ENCODE measurements at places on chromosomes 4 and X.

DNA sequence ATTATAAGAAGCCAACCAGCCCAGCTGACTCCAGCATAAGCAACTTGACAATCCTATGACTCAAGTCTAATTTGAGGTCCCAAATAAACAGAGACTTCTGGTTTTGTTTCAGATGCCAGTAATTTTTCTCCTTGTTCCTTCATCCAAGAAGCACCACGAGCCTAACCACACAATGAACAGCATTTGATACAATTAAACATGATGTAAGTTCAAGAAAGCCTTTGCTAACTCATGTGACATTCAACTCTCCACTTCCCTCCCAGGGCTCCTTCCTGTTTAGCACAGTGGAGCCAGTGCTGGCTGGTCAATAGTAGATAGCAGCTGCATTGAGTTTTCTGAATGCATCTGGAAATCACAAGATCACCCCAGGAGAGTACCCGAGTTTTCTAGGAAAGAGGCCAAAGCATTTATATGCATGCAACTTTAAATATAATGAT is 206.3 kb downstream of the ARHGAP24 start:
- no peak for DNase-seq

DNA sequence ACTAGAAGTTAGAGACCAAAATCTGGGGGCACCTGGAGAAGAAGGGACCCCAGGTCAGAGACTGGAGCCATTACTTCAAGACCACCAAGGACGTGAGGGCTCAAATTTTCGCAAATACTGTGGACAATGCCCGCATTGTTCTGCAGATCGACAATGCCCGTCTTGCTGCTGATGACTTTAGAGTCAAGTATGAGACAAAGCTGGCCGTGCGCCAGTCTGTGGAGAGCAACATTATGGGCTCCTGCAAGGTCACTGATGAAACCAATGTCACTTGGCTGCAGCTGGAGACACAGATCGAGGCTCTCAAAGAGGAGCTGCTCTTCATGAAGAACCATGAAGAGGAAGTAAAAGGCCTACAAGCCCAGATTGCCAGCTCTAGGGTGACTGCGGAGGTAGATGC is 101.2 kb downstream of the NCAPG start:
- no peak for DNase-seq

DNA sequence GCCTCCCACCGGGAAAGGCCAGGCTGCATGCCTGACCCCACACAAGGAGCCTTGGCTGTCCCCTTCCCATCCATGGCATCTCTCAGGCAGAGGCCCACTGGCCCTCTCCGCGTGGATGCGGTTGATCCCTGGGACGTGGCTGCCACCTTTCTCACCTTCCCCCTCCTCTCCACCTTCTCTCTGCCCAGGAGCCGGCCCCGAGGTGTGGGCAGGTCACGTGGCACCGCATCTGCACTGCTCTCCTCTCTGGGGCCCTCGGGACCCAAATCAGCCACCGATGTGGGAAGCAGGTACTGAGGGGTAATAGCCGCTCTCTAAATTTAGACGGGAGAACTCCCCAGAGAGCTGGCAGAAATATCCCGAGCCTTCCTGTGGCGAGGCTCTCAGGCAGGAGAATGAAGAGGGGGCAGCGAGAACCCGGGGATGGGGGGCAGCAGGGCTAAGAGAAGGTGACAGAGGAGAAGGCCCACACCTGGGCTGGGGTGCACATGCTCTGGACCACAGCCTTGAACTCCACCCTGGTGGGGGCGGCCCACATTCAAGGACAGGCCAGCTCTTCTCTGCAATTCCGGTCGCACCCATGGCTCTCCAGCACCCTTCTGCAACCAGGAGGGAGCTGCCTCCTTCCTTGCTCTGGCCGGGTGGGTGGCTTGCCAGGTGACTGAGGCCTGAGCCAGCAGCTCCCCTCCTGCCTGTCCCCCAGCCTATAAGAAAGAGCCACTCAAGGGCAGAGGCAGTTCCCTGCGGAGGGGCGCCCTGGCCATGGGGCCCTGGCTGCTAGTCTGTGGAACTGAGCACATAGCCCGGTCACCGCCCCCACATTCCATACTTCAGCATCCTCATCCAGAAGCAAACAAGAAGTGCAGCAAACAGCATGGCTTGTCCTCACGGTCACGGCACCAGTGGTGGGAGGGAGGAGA is 9.6 kb upstream of the DUSP9 start:
- DNase-seq = no peak

- DNase-seq = no peak
Measured at GRCh38 chr4:124936427-124936826, 223.9 kb upstream of the ANKRD50 start.

- no peak for DNase-seq
Measured at GRCh38 chr4:62816566-62816965, 1592.7 kb downstream of the TECRL start.

GRCh38 chr4:7561557-7561956 is 126.8 kb upstream of the PSAPL1 start:
- no peak for DNase-seq

- DNase-seq = no peak
Measured at GRCh38 chr4:48790561-48790960, 10.5 kb upstream of the FRYL start.

DNA sequence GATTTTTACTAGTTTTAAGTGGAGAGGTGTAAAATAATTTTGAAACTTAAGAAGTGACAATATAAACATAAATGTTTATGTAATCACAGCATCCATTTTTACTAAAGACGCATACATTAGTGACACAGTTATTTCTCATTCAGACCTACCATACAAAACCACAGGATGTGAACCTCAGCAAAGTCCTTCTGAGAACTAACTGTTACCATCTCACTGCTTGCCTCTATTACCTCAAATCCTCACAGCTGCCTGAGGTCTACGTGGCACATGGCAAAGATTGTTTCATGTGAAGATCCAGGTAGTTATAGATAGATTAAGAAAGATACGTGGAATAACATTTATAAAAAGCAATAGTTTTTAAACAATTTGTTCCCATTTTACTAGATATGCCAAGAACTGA is 189.0 kb downstream of the SLITRK2 start:
- DNase-seq = no peak

DNA sequence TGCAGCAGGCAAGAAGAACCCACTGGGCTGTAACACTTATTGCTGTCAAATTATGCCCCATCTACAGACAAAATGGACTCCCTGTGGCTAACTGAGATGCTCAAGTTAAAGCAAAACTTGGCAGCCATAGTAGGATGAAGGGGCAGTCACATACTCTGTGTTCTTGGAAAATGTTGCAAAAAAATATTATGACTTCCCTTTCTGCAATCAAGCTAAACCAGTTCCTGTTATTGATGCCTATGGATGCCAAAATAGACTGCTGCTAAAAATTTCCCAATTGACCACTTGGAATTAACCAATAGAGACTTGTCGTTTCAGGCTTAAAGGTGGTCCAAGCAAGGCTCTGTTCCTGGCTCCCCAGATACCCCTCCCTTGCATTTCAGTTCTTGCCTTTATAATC is 49.5 kb downstream of the IQCM start:
- DNase-seq = no peak

- DNase-seq = peak; percentile 11
Measured at GRCh38 chr4:81214881-81215868, at the start of gene PRKG2. PRKG2 (minus strand) TSS chr4:81215222; CDS start chr4:81205047, 10,175 bp downstream.

- peak; percentile 24 for DNase-seq
Measured at GRCh38 chrX:150664290-150664689, 28.9 kb upstream of the MTMR1 start.

DNA sequence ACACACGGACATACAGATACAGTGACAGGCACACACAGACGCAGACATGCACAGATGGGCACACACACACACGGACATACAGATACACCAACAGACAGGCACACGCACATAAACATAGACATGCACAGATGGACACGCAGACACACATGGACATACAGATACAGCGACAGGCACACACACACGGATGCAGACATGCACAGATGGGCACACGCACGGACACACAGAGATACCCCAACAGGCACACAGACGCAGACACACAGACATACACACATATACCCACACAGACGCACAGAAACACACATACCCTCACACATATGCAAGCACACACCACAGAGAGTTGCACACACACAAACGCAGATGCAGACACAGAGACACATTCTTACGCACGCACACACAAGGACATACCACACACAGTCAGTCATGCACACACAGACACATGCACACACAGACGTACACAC is 24.4 kb upstream of the SLC25A6 start:
- no peak for DNase-seq

- no peak for DNase-seq
Measured at GRCh38 chr4:3792813-3793212, 26.6 kb downstream of the ADRA2C start.

- DNase-seq = no peak
Measured at GRCh38 chr4:121192480-121192879, 28.4 kb upstream of the TNIP3 start.

GRCh38 chr4:2712261-2712842 is 43.8 kb downstream of the TNIP2 start:
- no peak for DNase-seq

- no peak for DNase-seq
Measured at GRCh38 chr4:168867128-168867527, 142.9 kb downstream of the CBR4 start.

DNA sequence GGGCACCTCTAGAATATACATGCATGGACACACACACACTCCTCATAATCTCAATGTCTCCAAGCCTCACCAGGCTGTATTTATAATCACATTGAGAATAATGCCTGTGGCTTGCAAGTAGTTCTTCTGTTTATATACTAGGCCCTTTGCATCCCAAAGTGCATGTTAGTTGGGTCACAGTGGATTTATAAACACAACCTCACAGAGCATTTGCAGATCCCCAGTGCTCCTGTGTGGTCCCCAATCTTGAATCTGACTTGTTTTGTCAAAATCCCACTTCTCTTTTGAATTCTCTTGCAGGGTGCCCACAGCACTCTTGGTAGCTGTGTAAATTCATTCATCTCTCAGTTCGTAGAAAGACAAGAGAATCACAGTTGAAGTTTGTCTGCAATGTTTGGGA is 49.6 kb upstream of the PROM1 start:
- DNase-seq = no peak

GRCh38 chr4:44725166-44725565 is 1.2 kb downstream of the GNPDA2 start:
- no peak for DNase-seq

GRCh38 chr4:87531621-87532020 is 2.4 kb upstream of the SPARCL1 start:
- no peak for DNase-seq

DNA sequence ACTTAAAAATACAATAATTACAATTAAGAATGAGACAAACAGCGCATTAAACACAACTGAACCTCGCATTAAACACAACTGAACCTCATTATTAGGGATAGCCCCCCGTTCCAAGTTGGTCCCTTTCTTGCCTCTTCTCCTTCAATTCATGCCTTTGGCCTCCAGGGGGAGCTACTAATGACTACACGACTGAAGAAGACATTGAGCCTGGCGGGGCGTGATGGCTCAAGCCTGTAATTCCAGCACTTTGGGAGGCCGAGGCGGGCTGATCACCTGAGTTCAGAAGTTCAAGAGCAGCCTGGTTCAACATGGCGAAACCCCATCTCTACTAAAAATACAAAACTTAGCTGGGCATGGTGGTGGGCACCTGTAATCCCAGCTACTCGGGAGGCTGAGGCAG is 56.4 kb upstream of the NWD2 start:
- peak; percentile 2 for DNase-seq

DNA sequence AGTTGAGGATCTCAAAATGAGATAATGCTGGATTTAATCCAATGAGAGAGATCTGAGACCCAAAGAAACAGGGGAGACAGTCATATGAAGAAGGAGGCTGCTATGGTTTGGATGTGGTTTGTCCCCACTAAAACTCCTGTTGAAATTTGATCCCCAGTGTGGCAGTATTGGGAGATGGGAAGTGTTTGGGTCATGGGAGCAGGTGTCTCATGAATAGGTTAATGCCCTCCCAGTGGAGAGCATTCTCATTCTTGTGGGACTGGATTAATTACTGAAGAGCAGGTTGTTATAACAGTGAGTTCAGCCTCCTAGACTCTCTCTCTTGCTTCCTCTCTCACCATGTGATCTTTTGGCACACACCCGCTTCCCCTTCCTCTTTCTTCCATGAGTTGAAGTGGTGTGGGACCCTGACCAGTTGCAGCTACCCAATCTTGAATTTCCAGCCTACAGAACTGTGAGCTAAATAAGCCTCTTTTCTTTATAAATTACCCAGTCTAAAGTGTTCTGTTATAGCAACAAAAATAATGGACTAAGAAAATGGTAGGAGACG is 70.3 kb downstream of the PPEF2 start:
- no peak for DNase-seq

DNA sequence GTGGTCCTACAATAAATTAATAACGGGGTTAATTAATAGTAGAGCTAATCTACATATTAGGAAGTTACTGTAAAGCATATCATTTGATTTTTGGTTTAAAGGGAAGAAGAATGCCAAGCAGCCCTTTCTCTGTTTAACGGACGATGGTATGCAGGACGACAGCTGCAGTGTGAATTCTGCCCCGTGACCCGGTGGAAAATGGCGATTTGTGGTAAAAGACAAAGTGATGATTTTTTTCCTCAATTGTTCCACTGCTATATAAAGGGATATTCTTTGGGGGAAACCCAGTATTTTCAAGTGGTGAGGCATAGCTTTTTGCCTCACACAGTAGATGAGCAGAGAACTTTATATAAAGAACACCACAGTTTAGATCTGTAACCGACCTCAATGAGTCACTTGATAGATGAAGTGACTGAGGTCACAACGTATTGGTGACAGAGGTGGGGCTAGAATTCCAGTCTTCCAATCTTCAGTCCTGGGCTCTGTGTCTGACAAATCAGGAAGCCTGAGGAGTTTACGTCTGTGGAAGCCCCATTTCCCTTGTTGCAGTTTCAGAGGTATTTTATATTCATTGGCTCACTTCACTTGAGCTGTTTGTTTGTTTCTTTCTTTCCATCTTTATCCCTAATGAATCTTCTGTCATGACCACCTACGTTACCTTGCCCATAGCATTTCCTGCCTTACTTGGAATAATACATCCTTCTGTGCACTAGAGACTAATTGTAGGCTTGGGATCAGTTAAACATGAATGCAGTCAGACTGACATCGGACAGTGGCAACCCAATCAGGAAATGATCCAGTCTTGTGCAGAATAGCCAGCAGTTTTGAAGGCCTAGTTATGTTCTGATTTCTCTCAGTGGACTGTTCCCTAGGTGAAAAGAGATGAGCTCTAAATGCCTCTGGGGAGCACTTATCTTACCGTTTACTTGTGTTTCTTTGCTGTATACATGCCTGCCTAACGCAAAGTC is 30.1 kb downstream of the ZRSR2 start:
- DNase-seq = no peak

DNA sequence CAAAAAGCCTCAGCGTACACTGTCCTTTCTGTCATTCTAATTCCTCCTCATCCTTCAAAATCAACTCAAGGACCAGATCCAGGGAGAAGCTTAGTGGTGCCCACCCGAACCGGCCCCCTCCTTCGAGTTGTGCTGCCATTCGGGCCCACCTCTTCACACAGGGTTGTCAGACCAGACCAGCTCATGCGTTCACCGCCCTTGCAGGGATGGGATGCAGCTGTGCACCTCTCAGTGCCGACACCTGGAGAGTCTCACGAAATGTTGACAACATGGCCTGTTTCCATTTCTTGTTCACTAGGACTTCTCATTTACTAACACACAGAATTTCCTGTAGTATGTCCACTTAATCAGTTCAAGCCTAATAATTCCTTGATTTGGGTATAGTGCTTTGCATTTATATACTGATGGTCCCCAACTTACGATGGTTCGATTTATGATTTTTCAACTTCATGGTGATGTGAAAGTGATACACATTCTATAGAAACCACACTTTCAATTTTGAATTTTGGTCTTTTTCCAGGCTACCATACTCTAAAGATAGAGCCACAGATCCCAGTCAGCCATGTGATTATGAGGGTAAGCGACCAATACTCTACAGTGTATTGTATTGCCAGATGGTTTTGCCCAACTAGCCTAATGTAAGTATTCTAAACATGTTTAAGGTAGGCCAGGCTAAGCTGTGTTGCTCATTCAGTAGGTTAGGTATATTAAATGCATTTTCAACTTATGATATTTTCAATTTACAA is 23.3 kb downstream of the PKD2 start:
- no peak for DNase-seq
